ENCODE measurements at places on chromosomes 2 and 18. TPM values are rescaled to one million over a fixed set of nuclear protein-coding genes. Genes with fewer than 3 reads are reported as not detected.

BMP10 gene
- total RNA-seq: not detected

ANKRD30B gene
- not detected for total RNA-seq

CYP1B1 gene
- total RNA-seq: 86.6 TPM

DPP4 gene
- 5.9 TPM for total RNA-seq

SERPINB2 gene
- total RNA-seq: 5.2 TPM

QPCT gene
- 1.5 TPM for total RNA-seq

DTNA gene
- total RNA-seq: 8.3 TPM

MPP4 gene
- total RNA-seq: 4.7 TPM

CNDP1 gene
- total RNA-seq: 0.15 TPM

ELOA2 gene
- not detected for total RNA-seq

WNT10A gene
- total RNA-seq: not detected

ALPI gene
- not detected for total RNA-seq

ITM2C gene
- 72.7 TPM for total RNA-seq

GPR35 gene
- total RNA-seq: 0.15 TPM

SERPINB13 gene
- total RNA-seq: not detected

NEU2 gene
- total RNA-seq: not detected

EFHD1 gene
- total RNA-seq: 0.45 TPM

CD302 gene
- 5.0 TPM for total RNA-seq

DOK6 gene
- total RNA-seq: 0.17 TPM

STAT1 gene
- total RNA-seq: 34.0 TPM

REG3G gene
- total RNA-seq: not detected

FSIP2 gene
- under 0.01 TPM for total RNA-seq

RBMS1 gene
- 33.5 TPM for total RNA-seq

IGFBP2 gene
- 38.7 TPM for total RNA-seq

ANKRD62 gene
- total RNA-seq: not detected

ARHGAP15 gene
- total RNA-seq: not detected

GKN2 gene
- total RNA-seq: not detected

TXNDC2 gene
- not detected for total RNA-seq

NTSR2 gene
- total RNA-seq: not detected

FAM161A gene
- total RNA-seq: 3.4 TPM

MROH2A gene
- total RNA-seq: not detected

All from bronchus fibroblast of lung (primary cell).